ENCODE measurements at places on chromosomes 4 and X.

GRCh38 chrX:119186763-119187162, 49.3 kb upstream of the PGRMC1 start:
- no peak for DNase-seq

DNA sequence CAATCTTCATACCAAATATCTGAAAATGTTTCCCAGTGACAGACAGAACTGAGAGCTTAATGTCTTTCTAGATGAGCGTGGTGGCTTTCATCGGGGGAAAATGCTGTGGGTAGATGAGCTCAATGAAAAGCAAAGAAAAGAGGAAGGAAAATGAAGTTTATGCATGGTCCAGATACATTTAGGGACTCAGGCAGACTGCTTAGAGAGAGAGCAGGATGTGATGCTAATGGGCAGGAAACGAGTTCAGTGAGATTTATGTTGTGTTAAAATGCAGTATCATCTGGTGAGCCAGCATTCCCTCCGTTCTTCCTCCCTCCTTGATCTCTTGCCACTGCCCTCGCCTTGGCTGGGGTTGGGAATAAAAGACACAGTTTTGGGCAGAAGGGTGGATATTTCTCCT, 229.2 kb downstream of the GBA3 start:
- no peak for DNase-seq

GRCh38 chrX:46247456-46247855, 297.8 kb downstream of the ZNF674 start:
- DNase-seq, result no peak

GRCh38 chr4:142083264-142083663, 446.9 kb downstream of the IL15 start:
- no peak for DNase-seq

DNA sequence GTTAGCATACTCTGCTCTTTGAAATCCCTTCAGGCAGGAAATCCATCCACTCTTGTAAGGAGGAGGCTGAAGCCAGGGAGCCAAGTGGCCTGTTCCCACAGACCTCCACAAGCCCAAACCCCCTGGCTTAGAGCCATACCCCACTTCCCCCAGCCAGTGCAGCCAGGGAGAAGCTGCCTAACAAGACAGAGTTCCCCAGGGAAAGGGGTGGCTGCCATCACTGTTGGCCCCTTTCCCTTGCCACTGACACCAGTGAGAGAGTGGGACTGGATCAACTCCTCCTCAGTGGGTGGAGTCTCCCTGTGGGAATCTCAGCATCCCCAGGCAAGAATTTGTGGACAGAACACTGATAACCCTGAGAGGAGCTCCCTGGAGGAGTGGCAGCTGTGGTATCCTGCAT, 389.4 kb downstream of the PABPC4L start:
- DNase-seq, result no peak

GRCh38 chr4:123031664-123032063, 109.3 kb upstream of the NUDT6 start:
- DNase-seq, result no peak

DNA sequence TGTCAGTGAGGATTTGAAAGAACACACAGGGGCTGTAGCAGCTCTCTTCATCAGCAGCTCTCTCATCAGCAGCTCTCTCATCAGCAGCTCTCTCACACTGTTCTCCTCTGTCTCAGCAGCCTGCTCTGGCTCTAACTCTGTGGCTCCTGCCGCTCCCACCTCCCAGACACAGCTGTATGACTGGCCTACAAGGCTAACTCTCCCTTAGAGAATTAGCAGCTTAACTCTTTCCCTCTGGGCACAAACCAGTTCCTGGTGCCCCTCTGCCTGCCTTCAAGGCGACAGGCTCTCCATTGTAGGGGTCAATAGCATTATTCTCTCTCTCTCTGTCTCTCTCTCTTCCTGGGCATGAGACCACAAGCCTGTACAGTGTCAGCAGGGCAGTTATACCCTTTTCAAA, 385.6 kb upstream of the PCDH10 start:
- no peak for DNase-seq

- no peak for DNase-seq
Measured at GRCh38 chrX:148909758-148910157, 409.3 kb downstream of the AFF2 start.

- DNase-seq, result no peak
Measured at GRCh38 chr4:125808570-125808969, 493.8 kb downstream of the FAT4 start.

- DNase-seq, result no peak
Measured at GRCh38 chrX:41599507-41599906, 89.3 kb upstream of the GPR34 start.

GRCh38 chrX:48715876-48716502, 19.5 kb downstream of the SUV39H1 start:
- DNase-seq, result no peak

- DNase-seq, result no peak
Measured at GRCh38 chrX:57565198-57565597, 26.6 kb upstream of the ZXDB start.

- no peak for DNase-seq
Measured at GRCh38 chr4:72712997-72713396, 144.0 kb upstream of the ADAMTS3 start.

- DNase-seq, result no peak
Measured at GRCh38 chr4:3111461-3111860, 37.0 kb downstream of the HTT start.

- no peak for DNase-seq
Measured at GRCh38 chr4:90419124-90419711, 292.0 kb downstream of the CCSER1 start.

DNA sequence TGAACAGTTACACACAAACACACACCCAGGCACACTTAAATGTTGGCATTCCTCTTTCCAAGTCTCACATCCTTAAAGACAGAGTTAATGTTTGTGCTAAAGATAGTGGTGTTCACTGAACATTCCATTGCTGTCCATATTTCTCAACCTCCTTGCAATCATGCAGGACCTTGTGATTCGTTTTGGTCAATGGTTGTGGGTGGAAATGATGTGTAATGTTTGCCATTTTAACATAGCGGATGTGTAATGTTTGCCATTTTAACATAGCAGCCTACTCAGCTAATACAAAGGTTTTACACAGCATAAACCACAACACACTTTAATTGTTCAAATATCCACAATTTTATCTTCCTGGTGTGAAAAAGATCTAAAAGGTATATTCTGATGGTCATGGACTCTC, 93.9 kb downstream of the CEP44 start:
- DNase-seq, result no peak

DNA sequence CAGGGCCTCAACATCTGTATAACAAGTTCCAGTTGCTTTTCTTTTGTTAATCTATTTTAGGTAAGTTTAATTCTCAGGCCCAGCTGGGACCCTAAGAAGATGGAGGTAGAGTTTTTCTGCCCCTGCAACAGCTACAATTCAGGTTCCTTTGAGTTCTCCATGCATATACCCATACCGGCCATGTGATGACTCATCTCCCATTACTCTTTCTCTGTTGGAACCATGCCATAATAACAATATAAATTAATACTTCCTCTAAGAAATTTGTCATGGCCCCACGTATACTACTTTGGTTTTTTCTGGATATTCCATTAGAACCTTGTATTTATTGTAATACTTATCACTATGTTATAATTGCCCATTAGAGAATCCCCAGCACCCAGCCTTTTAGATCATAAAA, 1.3 kb upstream of the INTU start:
- DNase-seq, result no peak

DNA sequence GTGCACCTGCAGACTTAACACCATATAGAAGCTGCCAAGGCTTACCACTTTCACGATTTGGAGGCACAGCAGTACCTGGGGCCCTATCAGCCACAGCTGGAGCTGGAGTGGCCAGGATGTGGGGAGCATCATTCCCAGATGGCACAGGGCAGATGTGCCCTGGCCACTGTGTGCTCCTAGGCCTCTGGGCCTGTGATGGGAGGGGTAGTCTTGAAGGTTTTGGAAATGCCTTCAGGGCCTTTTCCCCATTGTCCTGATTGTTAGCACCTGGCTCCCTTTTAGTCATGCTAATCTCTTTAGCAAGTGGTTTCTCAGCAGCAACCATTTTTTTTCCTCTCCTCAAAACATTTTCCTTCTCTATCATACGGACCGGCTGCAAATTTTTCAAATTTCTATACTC, 490.2 kb downstream of the RAB28 start:
- DNase-seq, result no peak

GRCh38 chr4:16572161-16572560, 326.3 kb downstream of the LDB2 start:
- no peak for DNase-seq

- DNase-seq, result no peak
Measured at GRCh38 chrX:110210417-110211139, 107.3 kb downstream of the AMMECR1 start.

GRCh38 chr4:150591904-150592303, 10.0 kb downstream of the MAB21L2 start:
- no peak for DNase-seq

- no peak for DNase-seq
Measured at GRCh38 chr4:127781300-127782024, 660 bp upstream of the HSPA4L start.

- no peak for DNase-seq
Measured at GRCh38 chr4:76215077-76215476, 1.5 kb upstream of the SCARB2 start.

DNA sequence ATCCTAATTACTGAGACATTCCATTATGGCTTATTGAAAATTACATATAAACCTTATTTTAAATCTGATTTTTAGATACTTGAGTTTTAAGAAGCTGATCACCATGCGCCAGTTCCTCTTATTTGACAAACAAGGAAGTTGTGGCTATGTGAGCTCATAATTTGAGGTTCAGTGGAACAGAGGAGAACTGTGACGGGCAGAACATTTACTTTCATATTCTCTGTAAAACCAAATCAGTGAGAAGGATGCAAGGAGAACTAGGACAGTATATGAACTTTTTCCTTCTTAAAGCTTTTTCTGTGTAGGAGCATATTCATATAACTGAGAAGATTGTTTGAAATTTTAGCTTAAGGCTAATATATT, 25.3 kb downstream of the STIM2 start:
- no peak for DNase-seq

GRCh38 chr4:180665994-180666824, 1577.0 kb upstream of the TENM3 start:
- no peak for DNase-seq

DNA sequence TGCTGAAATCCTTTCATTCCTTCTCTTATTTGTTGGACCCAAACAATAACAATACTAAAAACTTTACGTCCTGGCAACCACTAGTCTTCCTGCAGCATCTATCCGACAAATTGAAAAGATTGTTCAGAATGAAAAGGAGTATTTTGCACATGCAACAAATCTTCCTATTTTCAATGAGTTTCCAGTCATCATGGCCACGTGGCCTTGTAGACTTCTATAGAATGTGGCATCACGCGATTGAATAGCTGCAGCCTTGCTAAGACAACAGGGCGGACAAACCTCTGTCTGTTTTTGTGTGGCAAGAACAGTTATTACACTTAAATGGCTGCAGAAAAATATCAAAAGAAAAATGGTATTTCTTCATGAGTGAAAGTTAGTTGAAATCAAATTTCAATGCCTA, 297.9 kb upstream of the LCORL start:
- no peak for DNase-seq

GRCh38 chrX:31550158-31550557, 478.3 kb upstream of the FTHL17 start:
- DNase-seq, result no peak

DNA sequence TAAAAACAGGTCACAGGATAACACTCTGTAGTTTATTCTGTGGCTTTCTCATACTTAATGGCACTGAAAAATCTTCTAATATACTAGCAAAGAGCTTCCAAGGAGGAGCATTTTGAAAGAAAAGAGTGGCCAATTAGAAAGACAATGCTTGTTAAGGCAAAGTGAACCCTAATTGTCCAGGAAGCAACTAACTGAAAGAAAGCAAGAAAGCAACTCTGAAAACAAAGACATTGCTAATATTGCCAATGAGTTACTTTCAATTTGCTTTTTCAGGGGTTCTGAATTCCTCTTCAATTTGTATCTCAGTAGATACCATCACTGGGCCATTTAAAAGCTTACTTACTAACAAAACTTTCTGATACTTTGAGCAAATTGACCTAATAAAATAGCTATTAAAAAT, 78.5 kb upstream of the MTNR1A start:
- no peak for DNase-seq

GRCh38 chr4:335515-335914, 2.1 kb upstream of the ZNF141 start:
- no peak for DNase-seq

- no peak for DNase-seq
Measured at GRCh38 chrX:9864011-9864410, 77.8 kb downstream of the SHROOM2 start.

DNA sequence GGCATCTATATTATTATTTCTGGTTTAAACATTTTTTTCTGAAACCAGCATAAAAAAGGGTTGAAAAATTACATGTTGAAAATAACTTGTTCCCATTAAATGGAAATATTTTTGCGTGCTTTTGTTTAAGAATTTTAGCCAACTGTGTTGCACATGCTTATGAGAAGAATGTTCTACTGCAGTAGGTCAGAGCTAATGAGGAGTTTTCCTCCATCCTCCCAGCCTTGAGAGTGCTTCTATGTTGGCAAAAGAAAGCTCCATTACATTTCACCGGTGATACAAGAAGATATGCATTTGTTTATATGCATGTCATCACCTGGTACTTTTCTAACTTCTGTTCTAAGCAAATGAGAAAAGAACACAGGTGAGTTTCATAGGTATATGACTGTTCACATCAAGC, 13.6 kb upstream of the TDO2 start:
- no peak for DNase-seq

- DNase-seq, result no peak
Measured at GRCh38 chrX:132853040-132853439, 105.4 kb downstream of the HS6ST2 start.

DNA sequence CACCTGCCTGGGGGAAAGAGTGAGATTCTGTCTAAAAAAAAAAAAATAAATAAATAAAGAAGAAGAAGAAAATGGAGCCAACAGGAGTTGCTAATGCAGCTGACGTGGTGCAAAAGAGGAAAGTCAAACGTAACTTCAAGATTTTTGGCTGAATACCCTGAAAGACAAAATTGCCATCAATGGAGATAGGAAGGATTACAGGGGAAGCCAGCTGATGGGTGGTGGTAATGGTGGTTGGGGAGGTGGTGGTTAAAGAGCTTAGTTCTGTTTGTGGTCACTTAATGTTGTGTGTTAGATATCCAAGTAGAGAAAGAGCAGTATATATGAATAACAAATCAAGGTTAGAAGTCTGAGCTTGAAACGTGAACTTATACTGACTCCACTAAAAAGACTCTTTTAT, 225.4 kb downstream of the ARHGAP24 start:
- no peak for DNase-seq

GRCh38 chrX:16589826-16590225, 60.1 kb upstream of the S100G start:
- no peak for DNase-seq

DNA sequence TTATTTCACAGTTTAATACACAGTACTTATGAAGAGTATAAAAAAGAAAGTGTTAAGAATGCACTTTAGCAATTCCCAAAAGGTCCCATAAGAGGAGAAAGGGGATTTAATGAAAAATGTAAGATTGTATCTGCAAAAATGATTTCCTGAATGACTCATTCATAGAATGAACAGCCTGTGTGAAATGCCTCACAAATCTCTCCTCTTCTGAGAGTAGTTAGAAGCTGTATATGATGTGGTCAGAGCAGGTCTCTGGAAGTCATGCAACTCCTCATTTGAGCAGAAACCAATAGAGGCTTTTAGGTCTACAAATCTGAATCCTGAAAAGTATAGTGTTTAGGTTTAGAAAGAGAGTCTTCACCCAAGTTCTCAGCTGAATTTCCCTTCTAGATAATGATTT, 381.3 kb upstream of the INTU start:
- DNase-seq, result no peak

All from stimulated activated CD8-positive, alpha-beta memory T cell treated with anti-CD3 and anti-CD28 coated beads, Interleukin-4, amount 100 ng/mL, for 4 hours (primary cell).